ENCODE measurements at places on chromosomes 6 and 20.

GRCh38 chr6:11043961-11044711 lies at the start of gene ELOVL2:
ELOVL2 (minus strand) TSS chr6:11044305; CDS start chr6:11044230, 75 bp downstream.
- no peak for DNase-seq

- no peak for DNase-seq
Observed at GRCh38 chr6:116229287-116229913, 24.5 kb downstream of the TSPYL4 start.

DNA sequence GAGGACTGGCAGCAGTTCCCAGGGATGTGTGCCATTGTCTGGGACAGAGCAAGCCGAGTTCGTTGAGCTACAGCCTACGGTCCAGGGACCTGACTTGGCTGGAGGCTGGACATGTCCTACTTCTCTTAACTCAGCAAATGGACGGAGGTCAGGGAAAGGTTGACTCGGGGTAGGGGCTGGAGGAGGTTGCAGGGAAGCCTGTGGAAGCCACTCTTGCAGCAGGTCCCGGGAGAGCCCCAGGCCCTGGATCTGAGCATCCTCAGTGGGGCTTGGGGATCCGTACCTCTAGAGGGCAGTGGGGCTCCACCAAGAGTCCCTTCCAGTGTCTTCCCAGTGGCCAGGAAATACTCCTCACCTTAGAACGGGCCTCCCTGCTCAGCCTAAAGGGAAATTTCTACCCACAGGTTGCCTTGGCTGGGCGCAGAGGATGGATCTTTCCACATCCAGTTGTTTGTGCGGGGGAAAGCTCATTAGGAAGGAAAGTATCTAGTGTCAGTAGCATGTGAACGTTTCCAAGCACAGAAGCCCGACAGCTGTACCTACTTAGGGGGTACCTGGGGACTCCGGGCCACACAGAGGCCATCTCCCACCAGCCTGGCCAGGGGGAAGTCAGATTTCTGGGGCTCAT lies 170.2 kb downstream of the NFATC2 start:
- DNase-seq, result no peak

DNA sequence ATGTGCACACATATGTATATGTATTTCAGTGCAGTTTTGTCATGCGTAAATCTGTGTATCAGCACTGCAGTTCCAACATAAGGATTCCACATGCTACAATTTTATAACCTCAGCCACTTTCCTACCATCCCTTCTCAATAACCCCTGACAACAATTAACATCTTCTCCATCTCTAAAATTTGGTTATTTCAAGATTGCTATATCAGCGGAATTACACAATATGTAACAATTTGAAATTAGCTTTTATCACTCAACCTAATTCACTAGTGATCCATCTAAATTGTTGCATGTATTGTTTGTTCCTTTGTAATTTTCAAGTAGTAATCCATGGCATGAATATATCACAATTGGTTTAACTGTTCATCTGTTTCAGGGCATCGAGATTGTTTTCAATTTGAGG lies 511.3 kb downstream of the HAO1 start:
- DNase-seq, result no peak

DNA sequence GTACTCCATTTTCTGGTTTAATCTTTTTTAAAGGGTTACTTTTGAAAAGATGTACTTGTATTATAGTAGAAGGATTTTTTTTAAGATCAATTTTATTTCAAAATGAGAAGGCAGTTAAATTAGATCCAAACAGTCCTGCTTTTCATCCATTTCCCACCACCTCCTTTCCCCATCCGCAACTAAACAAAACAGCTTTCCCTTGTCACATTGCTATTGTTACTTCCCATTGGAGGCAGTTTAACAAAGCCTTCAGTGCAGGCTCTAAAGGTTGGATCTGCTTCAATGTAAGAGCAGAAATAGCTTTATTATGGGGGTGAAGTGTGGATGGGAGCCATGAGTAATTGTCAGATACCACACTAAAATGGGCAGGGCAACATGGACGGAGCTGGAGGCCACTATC lies 65.7 kb downstream of the LRRC1 start:
- DNase-seq, result no peak

DNA sequence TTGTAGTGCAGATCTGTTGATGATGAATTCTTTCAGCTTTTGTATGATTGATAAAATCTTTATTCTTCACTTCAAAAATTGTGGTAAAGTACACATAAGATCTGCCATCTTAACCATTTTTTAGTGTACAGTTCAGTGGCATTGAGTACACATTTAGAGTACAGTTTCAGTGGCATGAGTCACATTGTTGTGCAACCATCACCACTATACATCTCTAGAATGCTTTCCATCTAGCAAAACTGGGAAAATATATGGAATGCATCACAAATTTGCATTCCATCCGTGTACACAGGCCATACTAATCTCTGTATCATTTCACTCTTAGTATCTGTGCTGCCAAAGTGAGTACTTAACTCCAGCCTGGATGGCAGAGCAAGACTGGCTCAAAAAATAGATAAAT lies 28.7 kb downstream of the SIRPD start:
- DNase-seq, result no peak

GRCh38 chr20:20289331-20289730 lies 78.6 kb upstream of the INSM1 start:
- DNase-seq, result no peak

GRCh38 chr6:42367353-42368011 lies 84.2 kb downstream of the TRERF1 start:
- DNase-seq, result no peak

- DNase-seq, result no peak
Observed at GRCh38 chr20:9903048-9903655, 64.3 kb upstream of the PAK5 start.

DNA sequence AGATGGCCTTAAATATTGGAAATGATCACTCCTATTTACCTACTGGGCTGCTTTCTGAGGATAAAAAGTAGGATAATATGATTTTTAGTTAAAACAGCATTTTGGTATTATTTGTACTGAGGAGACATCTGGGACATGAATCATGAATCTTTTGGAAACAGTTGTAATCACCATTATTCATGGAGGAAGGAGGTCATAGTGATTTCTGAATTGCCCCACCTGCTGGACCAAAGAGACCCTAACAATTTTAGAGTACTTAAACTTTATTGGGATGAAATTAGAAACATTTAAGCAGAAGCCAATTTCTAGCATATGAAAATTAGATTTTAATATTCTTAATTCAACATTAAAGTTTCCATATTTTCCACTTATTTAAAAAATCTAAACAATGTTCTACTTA lies 108.4 kb upstream of the SIM1 start:
- DNase-seq, result no peak

- DNase-seq, result no peak
Observed at GRCh38 chr20:63005862-63006539, 763 bp downstream of the BHLHE23 start.

DNA sequence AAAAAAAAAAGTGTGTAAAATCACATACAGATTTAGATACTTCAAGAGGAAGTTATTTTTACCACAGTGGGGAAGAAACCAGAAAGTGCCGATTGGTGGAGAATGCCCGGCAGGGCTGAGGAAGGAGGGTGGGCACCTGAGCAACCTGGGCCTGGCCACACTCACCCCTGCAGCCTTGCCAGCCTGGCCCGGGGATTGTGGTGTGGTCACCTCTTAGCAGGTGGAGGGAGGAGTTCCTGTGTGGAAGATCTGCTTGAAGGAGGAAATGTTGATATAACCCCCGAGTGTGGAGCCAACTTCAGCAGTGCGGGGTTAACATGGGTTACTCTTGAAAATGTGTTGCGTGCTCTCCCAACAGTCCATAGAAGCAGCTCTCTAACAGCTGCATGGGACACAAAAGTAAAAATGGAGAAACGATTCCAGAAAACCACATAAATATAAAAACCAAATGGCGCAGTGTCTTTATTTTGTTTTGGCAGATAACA lies 14.7 kb downstream of the UST start:
- no peak for DNase-seq

DNA sequence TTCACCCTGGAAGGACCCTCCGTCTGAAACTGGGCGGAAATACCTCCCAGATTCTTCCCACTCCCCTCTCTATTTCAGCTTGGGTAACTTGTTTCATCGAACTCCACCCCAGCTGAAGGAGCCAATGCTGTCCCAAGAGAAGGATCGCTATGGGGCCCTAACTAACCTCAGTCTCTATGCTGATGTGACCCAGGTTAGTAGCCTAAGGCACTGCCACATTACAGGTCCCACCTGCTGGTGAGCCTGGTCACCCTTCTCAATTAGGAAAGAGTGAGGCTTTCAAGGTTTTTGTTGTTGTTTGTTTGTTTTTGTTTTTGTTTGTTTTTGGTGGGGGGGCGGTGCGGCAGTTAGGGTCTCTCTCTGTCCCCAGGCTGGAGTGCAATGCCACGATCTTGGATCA lies 168.4 kb downstream of the OR2B2 start:
- DNase-seq, result no peak

GRCh38 chr6:3624250-3625136 lies 127.0 kb downstream of the PXDC1 start:
- DNase-seq, result no peak

- DNase-seq, result no peak
Observed at GRCh38 chr6:77337392-77337791, 125.9 kb downstream of the HTR1B start.

DNA sequence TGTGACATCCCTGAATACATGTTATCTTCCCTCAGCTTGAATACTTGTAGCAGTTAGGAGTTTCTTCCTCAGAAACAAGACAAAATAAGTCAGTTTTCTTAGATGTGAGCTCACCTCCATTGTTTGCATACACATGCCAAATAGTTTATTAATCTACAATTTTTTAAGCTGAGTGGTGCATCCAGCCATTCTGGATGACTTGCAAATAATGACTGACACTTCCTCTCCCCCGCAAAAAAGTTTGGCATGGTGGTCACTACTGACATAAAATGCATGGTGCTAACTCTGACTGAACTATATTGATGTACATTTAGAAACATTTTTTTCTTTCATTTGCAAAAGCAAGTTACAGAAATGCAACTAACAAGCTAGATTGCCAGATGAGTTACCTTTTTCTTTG lies 55.5 kb downstream of the CYB5R4 start:
- no peak for DNase-seq

DNA sequence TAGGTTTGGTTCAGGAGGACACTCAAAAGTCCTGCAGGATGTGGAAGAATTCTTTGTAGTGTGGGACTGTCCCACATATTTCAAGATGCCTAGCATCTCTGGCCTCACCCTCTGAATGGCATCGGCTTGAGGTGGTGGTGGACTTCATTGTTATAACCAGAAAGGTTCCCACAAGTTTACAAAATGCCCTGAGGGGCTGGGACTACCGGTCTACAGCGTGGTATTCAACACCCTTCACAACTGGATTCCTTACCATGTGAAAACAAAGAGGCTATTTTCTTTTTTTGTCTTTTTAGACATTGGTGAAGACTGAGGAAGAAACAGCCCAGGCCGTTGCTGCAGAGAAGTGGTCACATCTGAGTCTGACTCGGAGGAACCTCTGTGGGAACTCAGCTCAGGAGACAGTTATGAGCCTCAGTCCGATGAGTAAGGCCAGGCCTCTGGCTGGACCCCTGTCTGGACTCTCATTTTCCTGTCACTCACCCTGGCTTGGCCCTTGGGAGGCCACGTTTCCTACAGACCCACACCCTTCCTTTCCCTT lies 15.2 kb downstream of the PGBD1 start:
- DNase-seq, result no peak

DNA sequence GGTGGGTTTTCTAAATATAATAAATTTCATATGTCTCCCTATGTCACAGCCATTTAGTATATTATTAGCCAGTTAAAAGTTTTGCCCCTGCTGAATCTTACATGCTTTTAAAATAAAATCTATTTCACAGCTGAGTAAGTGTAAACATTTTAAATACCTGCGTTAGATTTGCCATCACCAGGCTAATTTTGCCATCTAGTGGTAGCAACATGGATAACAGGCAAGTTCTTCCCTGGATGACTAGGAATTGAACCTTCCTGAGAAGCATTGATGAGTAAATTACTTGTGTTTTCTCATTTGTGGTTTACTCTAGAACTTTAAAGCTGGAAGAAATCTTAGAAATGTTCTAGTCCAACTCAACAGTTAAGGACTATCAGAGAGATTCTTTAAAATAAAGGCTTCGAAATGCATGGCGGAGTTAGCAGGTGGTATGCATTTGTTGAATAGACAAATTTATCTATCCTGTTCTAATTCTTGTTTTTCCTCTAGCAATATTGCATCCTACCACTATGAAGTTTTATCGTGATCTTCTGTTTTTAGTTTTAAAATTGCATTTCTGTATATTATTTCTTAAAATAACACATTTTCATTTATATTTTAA lies 2.6 kb downstream of the PRSS35 start:
- no peak for DNase-seq

DNA sequence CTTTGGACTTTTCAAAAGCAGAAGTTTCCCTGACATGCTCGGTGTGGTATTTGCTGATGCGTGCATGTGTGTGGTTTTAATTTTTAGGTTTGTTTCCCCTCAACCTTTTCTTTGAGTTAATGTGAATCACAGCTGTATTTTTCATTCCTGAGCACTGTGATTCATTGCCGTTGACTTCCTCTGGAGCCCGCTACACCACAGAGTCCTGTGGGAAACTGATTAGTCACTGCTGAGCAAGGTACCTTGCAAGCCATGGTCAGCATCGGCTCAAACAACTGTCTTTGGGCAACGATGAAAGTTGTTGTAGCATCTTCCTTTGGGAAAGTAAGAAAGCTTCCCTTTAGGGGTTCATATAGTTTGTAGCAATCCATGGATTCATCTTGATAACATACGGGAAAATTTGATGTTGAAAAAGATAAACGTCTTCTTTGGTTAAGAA lies 57.5 kb downstream of the RIN2 start:
- no peak for DNase-seq

GRCh38 chr6:162173466-162173865 lies 554.1 kb downstream of the PRKN start:
- no peak for DNase-seq
